ENCODE measurements at places on chromosomes 6 and 20.

GRCh38 chr6:107511511-107511993 is 21.6 kb downstream of the SOBP start:
- DNase-seq, result no peak

DNA sequence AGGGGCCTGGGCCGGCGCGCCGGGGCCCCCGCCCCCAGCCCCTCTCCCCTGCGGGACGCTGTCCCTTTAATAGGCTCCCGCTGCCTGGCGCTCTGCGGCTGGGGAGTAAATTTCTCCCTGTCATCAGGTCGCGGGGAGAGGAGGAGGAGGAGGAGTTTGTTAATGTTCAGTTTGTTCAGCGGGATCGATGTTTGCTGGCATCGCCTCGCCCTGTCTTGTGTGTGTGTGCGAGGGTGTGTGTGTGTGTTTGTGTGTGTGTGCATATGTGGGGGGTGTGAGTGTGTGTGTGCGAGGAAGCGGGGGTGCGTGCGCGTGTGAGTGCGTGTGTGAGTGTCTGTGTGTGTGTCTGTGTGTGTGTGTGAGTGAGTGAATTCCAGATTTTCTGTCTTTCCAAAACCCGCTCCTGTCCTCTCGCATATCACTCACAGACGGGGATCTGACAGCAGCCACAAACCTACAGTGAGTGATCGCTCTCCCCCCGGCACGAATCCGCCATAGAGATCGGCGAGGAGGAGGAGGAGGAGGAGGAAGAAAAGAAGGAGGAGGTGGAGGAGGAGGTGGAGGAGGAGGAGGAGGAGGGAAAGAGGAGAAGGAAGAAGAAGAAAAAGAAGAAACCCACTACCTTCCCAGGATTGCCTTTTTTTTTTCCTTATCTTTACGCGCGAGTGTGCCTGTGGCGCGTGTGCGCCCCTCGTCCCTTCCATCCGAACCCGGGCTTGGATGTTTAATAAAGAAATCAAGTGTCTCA is at the start of gene TSHZ2:
Gene TSHZ2, plus strand, starts transcription at position 169 of the 748 bp plus-strand sequence. CDS start 936 bp downstream, outside the sequence.
- peak; percentile 52 for DNase-seq

DNA sequence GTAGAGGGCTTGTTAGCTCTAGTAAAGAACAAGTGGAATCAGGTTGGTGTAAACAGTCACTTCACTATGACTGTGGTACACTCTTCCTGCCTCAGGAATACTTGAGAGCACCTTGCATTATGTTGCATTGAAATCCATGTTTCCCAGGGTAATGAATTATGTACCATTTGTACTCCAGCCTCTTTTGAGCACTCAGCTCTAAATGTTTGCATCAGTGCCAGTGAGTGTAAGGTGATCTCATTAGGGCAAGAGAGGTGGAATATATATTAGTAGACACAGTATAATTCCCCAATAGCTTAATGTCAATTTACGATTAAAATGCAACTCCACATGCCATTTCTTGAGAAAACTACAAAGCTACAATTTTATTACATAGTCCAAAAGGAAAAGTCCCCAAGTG is 319.6 kb upstream of the POU3F2 start:
- DNase-seq, result no peak

- DNase-seq, result no peak
These were observed 203.1 kb downstream of the LMBRD1 start for GRCh38 chr6:69593706-69594105.

DNA sequence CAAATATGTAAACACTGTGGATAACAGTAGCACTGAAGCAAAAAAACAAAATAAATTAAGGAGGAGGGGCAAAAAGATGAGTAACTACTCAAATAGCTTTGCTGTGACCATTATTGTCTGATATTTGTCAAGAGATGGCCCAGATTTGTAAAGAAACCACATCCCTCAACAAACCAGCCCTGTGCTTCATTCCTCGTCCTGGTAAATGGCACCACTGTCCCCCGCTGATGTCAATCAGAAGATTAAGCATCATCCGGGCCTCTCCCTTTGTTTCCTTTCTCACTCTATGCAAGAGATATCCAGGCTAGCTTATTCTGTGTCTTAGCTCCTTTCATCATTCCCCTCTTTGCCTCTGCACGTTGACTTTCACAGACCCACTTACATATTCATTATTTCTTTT is 259.0 kb downstream of the SYNE1 start:
- no peak for DNase-seq

- DNase-seq, result no peak
These were observed 193.0 kb upstream of the SGK1 start for GRCh38 chr6:134510920-134511319.

DNA sequence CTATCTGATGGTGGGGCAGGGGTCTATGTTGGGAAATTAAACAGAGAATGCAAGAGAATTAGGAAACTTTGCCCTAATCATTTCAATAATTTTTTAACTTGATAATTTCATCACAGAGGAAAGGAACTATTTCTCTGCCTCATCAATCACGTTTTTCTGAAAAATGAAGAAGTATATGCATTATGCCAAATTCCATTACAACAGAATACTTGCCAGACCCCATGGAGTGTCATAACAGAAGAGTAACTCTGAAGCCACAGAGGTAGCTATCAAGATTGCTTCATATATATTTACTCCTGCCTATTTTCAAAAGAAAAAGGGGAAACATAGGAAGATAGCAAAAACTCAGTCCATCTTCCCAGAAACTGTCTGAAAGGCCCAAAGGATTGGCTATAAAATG is 5.7 kb upstream of the USP49 start:
- no peak for DNase-seq

DNA sequence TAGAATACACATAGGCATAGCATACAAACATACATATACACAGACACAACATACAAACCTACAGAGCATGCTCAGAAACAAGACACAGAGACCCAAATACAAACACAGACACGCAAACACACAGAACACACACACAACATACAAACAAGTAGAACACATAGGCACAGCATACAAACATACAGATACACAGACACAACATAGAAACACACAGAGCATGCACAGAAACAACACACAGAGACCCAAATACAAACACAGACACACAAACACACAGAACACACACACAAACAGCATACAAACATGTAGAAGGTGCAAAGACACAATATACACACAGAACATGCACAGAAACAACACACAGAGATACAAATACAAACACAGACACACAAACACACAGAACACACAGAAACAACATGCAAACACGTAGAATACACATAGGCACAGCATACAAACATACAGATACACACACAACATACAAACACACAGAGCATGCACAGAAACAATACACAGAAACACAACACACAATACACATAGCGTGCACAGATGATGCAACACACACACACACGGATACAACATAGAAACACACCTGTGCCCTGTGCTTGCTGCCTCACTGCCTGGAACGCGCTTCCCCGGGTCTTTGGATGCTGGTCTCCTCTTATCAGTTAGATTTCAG is 469.0 kb upstream of the CDH4 start:
- DNase-seq, result no peak

- peak; percentile 72 for DNase-seq
These were observed 7.1 kb upstream of the PSMG4 start for GRCh38 chr6:3251462-3252314.

DNA sequence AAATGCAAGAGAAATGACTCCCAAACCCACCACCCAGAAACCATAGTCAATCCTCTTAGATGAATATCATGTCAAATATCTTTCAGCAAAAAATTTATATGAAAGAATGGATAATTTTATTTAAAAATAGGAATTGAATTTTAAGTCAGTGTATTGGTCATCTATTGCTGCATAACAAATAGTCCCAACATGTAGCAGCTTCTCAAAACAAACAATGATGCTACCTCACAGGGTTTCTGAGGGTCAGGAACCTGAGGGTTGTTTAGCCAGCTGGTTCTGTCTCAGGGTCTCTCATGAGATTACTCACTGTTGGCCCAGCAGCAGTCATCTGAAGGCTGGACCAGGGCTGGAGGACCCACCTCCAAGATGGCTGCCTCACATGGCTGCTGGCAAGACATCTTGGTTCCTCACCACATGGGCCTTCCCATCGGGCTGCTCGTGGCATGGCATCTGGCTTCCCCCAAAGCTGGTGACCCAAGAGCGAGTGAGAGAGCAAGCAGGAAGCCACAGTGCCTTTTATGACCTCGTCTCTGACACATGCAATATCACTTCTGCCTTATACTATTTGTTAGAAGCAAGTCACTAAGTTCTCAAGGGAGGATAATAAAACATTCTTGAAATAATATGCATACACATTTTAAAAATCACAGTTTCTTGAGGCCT is 36.3 kb downstream of the BANF2 start:
- no peak for DNase-seq

DNA sequence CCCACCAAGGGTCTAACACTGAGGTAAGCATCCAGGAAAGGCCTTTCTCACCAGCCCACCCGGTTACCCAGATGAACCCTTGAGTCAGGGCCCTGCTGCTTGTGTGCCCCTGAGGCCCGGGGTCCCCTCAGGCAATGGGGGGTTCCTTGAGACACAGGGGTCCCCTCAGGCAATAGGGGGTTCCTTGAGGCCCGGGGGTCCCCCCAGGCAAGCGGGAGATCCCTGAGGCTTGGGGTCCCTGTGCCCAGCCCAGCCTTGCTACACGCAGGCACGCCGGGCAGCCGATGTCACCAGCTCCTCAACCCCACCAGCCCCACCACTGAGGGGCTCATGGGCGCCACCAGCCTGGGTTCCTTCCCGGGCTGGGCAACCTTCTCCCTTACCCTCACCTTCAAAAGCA is 247.2 kb downstream of the TTLL2 start:
- DNase-seq, result no peak

GRCh38 chr6:104603108-104603745 is 256.5 kb downstream of the HACE1 start:
- no peak for DNase-seq

- DNase-seq, result no peak
These were observed 546.1 kb upstream of the MAN1A1 start for GRCh38 chr6:119895626-119896025.

DNA sequence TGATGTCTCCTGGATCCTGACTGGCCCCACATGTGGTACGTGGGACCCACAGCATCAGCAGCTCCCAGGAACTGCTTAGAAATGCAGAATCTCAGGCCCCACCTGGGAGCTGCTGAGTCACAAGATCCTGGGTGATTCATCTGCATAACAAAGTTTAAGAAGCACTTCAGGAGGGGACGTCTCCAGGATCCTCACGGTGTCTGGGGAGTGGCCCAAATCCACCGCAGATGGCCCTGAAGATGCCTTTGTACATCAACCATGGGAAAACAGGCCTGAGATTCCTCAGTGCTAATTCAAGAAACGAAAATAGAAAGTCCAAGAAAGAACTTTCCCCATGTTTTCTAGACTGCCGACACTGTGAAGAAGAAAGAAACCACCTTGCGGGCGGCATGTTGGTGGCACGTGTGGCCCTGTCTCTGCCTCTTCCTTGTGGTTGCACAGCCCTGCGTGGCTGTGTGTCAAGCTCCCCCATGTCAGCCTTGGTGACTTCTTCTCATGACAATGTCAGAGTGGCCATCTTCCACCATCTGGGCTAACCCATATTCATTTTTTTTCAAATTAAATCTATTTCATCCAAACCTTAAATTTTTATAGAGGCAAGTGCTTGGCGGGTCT is 26.1 kb downstream of the RRBP1 start:
- no peak for DNase-seq

GRCh38 chr20:1734269-1734858 is 76.8 kb upstream of the SIRPG start:
- DNase-seq, result no peak

- DNase-seq, result no peak
These were observed 120.8 kb upstream of the B3GAT2 start for GRCh38 chr6:71077655-71078054.

DNA sequence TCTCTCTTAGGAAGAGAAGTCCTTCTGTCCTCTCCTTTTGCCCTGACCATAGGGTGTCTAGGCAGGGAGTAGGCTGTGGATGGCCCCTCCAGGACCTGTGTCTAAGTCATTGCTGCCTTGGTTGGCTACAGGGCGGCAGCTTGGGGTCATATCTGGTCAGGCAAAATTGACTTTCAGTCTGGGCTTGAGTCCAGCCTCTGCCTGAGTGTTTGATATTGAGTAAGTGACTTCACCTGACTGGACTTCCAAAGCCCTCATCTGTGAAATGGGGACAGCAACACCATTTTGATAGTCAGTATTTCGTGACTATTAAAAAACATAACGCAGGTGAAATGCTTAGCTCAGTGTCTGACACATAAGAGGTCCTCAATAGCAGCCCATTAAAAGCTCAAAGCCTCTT is 4.6 kb downstream of the TGM3 start:
- no peak for DNase-seq

GRCh38 chr20:23690581-23690980 is 1.7 kb upstream of the CST4 start:
- DNase-seq, result no peak

DNA sequence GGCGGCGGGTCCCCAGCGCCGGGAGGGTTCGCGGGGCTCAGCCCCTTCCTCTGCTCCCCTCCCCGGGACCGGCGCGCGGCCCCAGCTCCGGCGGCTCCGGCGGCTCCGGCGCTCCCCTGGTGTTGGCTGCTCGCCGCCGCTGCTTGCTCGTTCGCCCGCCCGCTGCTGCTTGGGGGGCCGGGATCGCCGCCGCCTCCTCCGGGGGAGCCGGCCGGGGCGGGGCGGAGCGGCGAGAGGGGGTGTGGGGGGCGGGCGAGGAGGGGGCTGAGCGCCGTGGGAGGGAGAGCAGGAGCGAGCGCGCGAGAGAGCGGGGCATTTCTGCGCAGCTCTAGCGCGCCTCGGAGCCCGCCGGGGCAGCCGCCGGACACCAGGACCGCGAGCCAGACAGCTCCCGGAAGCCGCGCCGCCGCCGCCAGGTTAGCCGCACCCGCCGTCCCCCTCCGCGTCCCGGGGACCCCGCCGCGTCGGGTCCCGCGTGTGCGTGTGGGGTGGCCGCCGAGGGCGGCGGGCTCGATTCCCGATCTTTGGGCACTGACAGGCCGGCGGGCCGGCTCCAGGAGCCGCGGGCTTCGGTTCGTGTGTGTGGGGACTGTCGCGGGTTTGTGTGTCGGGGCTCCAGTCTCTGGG is 62.0 kb upstream of the EPB41L1 start:
- DNase-seq, result no peak

GRCh38 chr6:70627500-70628254 is 40.0 kb upstream of the SMAP1 start:
- no peak for DNase-seq

DNA sequence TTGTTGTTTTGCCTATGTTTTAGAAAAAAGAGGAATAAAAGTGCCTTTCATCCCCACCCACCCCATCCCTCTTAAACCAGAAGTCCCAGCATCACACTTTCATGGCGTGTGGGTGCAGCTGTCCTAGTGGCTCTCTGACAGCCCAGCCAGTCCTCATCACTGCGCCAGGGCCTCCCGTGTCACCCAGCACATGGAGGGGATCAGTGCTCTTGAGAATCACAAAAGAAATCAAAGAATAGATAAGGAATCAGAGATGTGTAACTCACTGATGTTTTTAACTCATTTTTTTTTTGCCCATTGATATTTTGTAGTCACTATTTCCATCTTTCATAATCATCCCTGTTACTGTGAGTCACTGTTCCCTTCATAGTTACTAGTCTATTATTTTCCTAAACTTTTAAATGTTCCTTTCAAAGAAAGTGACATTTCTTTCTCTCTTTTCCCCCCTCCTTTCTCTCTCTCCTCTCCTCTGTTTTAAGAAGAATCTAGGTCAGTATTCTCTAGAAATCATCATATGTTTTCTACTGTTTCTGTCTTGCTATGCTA is 78.6 kb downstream of the AIG1 start:
- DNase-seq, result no peak
